ENCODE measurements at places on chromosomes 7 and 10.

- no peak for DNase-seq
These were observed 753.8 kb downstream of the GRID1 start for GRCh38 chr10:85612833-85613232.

- DNase-seq = no peak
These were observed 326.6 kb upstream of the IGFBP3 start for GRCh38 chr7:46247664-46248063.

GRCh38 chr7:24965831-24966708 lies 13.9 kb downstream of the OSBPL3 start:
- no peak for DNase-seq

DNA sequence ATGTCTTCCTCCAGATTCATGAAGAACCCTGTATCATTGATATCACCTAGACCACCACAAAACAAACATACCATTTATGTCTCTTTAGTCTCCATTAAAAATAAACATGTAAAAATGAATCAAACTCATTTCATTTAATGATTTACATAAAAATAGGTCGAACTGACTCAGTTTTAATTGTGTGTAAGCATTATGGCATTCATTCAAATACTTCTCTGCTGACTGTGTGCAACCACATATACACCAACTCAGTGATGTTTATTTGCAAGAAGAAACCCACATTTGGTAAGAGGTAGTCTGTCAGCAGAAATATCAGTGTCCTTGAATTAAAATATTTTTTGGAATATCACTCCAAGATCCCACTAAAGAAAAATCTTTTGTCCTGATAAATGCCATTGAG lies 30.5 kb downstream of the ABCB1 start:
- DNase-seq = no peak

- no peak for DNase-seq
These were observed 18.1 kb downstream of the ANKRD16 start for GRCh38 chr10:5871596-5871995.

DNA sequence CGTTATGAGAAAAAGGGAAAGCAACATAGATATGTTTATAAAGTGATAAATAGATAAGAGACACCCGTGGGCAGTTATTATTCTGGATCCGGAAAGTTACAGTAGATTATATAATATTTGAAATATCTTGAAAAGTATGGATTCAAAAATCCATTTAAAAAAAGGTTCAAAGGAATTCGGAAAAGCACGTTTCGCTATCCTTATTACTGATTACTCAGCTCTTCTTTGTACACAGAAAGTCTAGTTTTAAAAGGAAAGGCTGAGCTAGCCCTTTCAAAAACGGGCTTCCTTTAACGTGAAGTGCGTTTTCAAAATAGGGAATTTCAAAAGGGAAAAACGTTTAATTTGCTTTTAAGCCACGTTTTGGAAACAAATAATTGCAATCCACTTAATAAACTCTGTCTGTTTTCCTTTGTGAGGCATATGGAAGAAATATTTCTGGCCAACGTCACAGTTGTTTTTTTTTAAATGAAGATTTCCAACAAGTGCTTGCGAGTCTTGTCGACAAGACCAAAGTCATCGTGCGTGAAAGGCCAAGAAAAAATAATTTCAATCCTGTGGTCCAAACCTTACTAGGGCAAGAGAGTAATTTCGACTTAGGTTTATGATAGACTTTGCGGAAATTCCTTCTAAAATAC lies 2.2 kb upstream of the SKIDA1 start:
- no peak for DNase-seq

GRCh38 chr7:26480156-26480555 lies 188.5 kb downstream of the SNX10 start:
- DNase-seq = no peak

DNA sequence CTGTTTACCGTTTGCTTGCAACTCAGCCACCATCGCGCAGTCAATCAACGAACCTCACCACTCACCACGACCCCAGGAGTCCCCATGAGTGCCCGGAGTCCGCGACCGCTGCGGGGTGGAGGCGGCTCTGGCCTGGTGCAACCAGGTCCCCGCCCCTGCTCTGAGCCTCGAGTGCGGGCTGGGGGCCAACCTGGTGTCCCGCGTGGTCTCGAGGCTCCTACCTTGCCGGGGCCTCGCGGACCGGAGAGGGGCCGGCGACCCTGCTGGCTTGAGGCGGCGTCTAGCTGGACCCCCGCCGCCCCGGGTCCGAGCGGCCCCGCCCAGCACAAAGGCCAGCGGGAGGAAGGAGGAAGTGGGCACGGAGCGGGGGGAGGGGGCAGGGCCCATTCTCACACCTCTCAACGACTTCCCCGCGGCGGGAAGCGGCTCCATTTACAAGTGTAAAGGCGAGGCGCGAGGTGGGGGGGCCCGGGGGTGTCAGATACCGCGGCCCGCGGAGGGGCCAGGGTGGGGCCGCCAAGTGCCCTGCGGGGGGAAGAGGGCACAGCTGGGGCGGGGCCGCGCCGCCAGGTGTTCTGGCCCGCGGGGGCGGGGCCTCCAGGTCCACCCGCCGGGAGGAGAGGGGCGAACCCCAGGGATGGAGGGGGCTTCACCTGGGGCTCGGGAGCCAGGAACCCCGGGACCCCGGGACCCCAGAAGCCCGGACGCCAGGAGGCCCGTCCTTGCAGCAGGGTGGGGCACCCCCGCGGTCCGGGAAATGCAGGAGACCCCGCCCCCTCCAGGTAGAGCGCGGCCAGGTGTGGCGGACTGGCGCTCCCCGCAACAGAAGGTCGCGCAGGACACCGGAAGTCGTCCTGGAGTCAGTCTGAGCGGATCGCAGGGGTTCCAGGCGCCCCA lies 8.6 kb downstream of the CTBP2 start:
- DNase-seq = no peak

GRCh38 chr10:32205670-32206069 lies 141.3 kb downstream of the EPC1 start:
- no peak for DNase-seq

DNA sequence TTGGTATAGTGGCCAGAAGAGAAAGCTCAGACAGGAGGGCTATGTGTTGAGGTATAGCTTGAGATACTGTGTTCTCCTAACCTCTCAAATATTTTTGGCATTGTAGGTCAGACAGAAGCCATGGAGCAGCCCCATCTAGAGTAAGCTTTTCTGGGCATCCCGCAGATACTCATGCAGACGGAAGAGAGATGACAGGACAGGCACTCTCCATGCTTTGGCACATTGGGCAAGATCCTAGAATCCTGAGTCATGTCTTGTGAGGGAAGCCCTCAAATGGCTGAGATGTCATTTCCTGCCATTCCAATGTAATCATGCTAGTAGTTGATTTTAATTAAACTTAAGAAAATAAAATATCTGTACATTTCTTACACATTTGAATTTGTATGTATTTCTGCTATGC lies 16.8 kb upstream of the KIF20B start:
- no peak for DNase-seq

DNA sequence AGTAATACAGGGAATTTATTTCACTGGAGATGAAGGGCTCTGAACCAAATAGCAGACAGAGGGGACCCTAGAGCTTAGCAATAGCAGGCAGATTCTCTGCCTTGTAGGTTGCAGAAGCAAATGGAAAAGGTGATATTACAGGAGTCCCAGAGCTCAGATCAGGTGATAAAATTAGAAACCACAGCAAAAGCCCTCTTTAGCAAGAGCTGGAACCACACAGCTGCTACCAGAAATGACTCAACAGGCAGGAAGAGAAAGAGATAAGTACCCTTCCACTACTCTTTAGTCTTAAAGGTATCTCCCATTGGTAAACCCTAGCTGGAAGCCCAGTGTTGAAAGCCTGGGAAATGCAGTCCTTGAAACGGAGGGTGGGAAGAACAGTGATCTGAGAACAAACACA lies 535.6 kb upstream of the GHITM start:
- DNase-seq = no peak

GRCh38 chr10:110364531-110364937 lies 59.8 kb upstream of the SMNDC1 start:
- DNase-seq = peak; percentile 60

DNA sequence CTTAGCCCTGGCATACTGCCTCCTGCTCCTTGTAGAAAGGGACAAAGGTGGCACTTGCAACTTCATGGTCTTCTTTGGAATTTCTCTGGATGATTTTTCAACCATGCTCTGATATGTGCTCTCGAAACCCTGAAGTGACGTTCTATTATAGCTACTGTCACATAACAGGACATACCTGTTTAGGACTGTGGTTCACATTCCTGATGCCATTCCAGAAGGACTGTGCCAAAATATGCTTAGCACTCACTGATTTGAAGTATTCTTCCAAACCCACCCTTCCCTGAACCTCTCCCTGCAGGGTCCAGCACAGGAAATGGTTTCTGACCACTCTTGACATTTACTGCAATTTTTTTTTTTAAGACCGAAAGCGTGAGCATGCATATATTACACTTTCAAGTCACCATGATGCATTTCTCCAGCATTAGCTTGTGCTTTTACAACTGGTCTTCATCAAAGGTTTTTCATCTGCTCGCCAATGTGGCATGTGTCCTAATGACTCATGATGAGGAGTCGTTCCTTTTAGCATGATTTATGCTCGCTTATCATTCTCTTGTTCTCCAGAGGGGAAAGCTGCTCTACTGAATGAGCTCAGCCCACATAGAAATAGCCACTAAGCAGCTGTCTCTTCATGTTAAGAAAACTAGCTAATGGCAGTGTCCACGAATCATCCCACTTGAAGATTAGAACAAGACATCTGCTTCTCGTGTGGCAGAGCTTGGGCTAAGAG lies 135.2 kb downstream of the ADAM12 start:
- DNase-seq = no peak

- no peak for DNase-seq
These were observed 68.8 kb upstream of the PITRM1 start for GRCh38 chr10:3241274-3241921.

GRCh38 chr10:103663236-103663635 lies 169.7 kb downstream of the NEURL1 start:
- DNase-seq = no peak

GRCh38 chr10:128526791-128527375 lies 400.7 kb upstream of the MKI67 start:
- DNase-seq = no peak

- DNase-seq = no peak
These were observed 30.0 kb downstream of the ELFN1 start for GRCh38 chr7:1700086-1700485.

GRCh38 chr10:79910344-79910743 lies 38.6 kb downstream of the SFTPD start:
- DNase-seq = no peak

DNA sequence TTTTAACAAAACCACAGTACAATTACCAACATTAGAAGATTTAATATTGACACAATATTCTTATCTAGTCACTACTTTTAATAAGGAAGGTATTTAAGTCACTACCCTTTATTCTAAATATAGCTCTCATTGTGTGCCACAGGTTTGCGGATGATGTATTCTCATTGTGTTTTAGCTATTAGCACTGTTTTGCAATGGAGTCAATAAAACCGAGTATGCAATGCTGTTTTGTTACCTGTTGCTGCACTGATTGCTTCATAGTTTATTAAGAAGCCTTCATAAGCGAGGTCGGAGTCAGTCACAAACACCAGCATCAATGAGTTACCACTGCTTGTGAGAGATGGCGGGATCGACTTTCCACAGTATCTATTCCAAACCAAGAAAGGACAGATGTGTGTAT lies 64.3 kb downstream of the CUBN start:
- no peak for DNase-seq

DNA sequence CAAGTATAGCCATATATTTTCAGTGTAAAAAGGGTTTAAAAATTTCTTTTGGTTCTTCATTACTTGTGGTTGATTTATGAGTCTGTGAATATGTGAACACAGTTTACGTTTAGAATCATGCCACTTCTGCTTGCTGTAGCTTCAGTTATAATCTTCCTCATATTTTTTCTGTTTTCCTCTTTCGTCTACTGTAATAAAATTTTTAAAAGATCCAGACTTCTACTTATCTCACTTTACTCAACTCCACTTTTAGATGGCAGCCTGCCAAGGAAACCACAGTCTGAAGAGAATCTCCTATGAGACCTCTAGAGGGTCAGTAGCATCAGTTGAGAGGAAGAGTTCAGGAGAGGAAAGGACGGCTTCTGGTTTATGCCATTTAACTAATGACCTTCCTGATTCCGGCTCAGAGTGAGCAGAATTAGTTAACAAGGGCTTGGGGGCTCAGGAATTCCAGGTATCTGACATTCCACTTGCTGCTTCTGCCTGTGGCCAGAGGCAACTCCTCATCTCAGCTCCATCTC lies 21.4 kb downstream of the CREB5 start:
- no peak for DNase-seq

GRCh38 chr10:21336476-21337170 lies 188.9 kb downstream of the SKIDA1 start:
- no peak for DNase-seq

- DNase-seq = no peak
These were observed 155.5 kb upstream of the LRGUK start for GRCh38 chr7:133971625-133972024.

- DNase-seq = no peak
These were observed 20.8 kb upstream of the SDHAF3 start for GRCh38 chr7:97096661-97097060.

GRCh38 chr10:11293332-11293731 lies 275.7 kb downstream of the CELF2 start:
- no peak for DNase-seq

GRCh38 chr10:63720072-63720537 lies 198.9 kb downstream of the REEP3 start:
- DNase-seq = peak; percentile 46

DNA sequence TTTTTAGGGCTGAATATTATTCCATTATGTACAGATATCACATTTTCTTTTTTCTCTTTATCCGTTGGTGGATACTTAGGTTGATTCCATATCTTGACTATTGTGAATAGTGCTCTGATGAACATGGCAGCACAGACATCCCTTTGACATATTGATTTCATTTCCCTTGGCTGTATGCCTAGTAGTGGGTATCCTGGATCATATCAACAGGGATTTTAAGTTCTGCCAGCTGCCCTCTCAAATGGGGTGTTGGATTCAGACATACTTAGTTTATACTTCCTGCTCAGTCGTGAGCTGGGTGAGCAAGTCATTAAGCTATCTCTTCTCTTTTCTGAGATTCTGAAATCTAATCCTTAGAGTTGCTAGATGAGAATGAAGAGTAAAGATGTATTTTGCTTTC lies 139.6 kb upstream of the SORCS3 start:
- no peak for DNase-seq

GRCh38 chr10:120186506-120186905 lies 270.5 kb upstream of the PLPP4 start:
- no peak for DNase-seq

DNA sequence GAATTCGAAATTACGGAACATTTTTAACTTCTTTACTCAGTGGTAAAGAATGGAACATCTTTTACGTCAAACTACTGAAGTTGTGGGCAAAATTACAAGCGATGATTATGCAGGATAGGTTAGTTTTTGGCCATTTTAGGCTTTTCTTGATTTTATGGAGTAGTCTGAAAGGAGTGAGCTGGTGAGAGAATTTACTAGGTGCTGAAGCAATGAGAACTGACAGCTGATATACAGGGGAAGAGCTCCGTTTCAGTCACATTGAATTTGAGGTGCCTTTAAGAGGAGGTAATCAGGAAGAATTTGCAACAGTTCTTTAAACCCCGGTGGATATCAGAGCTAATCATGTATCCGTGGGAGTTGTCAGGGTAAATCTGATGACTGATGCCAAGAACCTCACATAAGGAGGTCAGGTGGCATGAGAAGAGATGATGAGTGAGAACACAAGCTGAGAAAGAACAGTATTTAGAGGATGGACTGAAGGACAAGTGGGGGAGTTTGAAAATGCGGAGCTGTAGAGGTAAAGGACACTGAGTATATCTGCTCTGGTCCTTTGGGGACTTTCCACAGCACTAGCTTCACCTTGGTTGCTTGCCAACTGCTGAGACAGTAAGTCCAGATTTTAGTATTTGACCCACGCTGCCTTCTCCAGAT lies 104.3 kb downstream of the AHR start:
- DNase-seq = no peak

All from activated naive CD4-positive, alpha-beta T cell treated with anti-CD3 and anti-CD28 coated beads, Interleukin-2, amount 50 U/mL, for 16 hours (primary cell).